ENCODE measurements at places on chromosomes 3 and 15.

DNA sequence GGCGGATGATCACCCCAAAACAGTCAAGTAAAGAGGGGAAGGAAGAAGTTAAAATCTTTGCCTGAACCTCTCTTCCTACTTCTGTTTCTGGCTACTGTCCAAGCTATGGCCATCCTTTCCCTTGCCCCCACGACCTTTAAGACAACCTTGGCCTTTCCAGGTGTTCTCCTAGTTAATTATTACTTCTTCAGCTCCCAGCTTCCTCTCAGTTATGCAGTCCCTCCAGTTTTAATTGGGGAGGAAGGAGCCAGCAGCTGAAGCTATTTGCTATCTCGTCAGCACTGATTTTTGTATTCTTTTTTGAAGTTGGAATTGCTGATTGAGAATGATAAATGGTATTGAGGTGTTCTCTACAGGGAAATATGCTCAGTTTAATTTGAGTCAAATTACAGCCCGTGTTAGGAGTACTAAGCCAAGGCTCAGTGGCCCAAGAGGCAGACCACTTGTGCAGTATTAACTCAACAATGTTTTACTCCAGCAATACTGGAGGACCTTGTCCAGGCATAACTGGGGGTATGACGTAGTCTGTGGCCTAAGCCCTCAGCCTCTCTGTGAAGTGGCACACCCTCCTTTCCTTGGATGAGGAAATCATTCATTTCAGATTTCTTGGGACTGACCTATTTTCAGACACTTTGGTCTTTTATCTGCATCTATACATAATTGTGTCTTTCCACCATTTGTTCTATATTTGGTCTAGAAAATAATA, 336.9 kb downstream of the SLC9A9 start:
- DNase-seq, result no peak

DNA sequence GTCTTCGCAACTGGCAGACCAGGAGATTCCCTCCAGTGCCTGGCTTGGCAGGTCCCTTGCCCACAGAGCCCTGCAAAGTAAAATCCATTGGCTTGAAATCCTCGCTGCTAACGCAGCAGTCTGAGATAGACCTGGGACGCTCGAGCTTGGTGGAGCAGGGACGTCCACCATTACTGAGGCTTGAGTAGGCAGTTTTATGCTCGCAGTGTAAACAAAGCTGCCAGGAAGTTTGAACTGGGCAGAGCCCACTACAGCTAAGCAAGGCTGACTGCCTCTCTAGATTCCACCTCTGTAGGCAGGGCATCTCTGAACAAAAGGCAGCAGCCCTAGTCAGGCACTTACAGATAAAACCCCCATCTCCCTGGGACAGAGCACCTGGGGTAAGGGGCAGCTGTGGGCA, 205.0 kb upstream of the MME start:
- DNase-seq, result no peak

DNA sequence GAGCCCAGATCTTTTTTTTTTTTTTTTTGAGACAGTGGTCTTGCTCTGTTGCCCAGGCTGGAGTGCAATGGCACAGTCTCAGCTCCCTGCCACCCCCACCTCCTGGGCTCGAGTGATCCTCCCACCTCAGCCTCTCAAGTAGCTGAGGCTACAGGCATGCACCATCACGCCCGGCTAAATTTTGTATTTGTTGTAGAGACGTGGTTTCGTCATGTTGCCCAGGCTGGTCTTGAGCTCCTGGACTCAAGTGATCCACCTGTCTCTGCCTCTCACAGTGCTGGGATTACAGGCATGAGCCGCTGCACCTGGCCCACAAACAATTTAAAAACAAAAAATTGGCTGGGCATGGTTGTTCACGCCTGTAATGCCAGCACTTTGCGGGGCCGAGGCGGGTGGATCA, 22.6 kb upstream of the SLC6A6 start:
- DNase-seq, result no peak

- DNase-seq, result no peak
Measured at GRCh38 chr3:29410660-29411405, 130.0 kb downstream of the RBMS3 start.

GRCh38 chr15:38129531-38130204, 123.0 kb upstream of the SPRED1 start:
- no peak for DNase-seq

- DNase-seq, result no peak
Measured at GRCh38 chr3:134381831-134382442, 7.7 kb upstream of the AMOTL2 start.

DNA sequence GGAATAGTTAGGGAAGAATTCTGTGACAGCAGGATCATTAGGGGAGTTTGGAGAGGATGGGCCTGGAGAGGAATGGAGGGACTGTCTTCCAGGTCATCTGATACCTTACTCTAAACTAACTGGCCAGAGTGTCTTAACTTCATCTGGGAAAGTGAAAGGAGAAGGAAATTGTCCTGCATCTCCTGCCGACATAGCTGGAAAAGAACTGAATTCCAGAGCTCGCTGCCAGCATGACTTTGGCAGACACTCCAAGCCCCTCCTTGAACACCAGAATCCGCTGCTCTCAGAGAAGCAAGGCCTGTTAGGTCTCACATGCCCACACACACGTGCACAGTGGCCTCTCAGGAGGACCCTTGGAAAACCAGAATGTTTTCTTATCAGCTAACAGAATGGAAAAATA, 10.5 kb downstream of the ABI3BP start:
- no peak for DNase-seq

GRCh38 chr15:43441316-43441715, 51.6 kb downstream of the TP53BP1 start:
- no peak for DNase-seq

- DNase-seq, result no peak
Measured at GRCh38 chr3:9715764-9716437, 12.3 kb downstream of the CPNE9 start.

DNA sequence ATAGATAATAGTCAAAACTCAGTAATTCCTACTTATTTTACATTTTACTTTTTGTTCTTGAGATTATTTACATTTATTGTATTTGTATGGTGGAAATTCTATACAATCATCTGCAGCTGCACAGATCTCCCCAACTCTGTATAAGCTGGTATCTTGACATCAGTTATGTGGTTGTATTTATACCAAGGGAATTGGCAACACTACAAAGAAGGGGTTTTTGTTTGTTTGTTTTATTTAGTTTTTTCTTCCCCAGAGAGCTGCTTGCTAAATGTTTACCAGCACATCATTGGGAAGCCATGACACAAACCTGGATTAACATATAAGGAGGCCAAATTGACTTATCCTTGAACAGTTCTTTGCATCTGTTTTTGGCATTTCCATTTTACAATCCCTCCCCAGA, 389.2 kb upstream of the KCNMB2 start:
- no peak for DNase-seq

DNA sequence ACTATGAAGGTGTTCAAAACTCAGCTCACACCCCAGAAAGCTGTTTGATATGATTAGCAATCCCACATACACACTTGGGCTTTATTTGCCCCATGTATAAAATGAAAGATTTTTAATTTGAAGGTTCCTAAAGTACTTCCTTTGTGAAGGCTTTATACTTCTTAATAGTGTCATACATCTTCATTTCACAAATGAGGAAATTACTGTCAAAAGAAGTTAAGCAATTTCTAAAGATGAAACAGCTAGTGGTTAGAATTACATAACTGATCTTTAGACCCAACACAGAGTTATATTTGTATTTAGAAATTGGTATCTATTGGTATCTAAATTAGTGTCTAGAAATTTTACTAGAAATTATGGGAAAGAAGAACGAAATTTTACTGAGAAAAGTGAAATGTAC, 7.1 kb downstream of the CD200R1 start:
- no peak for DNase-seq

DNA sequence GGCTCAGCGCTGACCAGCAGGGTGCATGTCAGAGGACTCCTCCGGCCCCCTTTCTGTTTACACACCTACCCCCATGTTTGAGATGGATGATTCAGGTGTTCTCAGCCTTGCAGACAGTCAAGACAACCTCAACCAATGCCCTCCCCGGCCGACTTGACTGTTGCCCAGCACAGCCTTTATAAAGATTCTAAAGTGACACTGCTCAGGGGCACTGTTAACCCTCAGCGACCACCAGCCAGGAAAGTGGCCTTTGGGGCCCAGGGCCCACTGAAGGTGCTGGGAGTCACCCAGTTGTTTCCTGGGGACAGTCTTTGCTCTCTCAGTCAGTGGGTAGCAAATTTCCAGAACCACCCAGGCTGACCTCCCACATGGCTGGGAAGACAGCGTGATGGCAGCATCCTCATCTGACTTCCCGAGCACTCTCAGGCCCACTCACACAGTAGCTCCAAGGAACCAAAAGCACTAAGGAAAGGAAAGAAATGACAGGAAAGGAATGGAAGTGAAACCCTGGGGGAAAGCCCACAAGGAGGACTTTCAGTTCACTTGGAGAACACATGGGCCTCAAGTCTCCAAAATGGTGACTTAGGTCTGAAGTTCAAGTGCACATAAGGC, 128.4 kb downstream of the ASB7 start:
- no peak for DNase-seq

- no peak for DNase-seq
Measured at GRCh38 chr3:23760871-23761373, 44.8 kb upstream of the UBE2E1 start.

GRCh38 chr3:154023148-154023547, 98.0 kb upstream of the ARHGEF26 start:
- no peak for DNase-seq

- DNase-seq, result no peak
Measured at GRCh38 chr3:181230258-181230657, 240.7 kb upstream of the DNAJC19 start.

- DNase-seq, result no peak
Measured at GRCh38 chr15:77243135-77243534, 172.2 kb upstream of the TSPAN3 start.

- DNase-seq, result no peak
Measured at GRCh38 chr3:185089343-185089742, 63.5 kb downstream of the C3orf70 start.
